Pancreas (tissue), 10 donors: ENCODE measurements at places on chromosomes 6 and 20. TPM values are rescaled to one million over a fixed set of nuclear protein-coding genes. Genes with fewer than 3 reads are reported as not detected.

DNA sequence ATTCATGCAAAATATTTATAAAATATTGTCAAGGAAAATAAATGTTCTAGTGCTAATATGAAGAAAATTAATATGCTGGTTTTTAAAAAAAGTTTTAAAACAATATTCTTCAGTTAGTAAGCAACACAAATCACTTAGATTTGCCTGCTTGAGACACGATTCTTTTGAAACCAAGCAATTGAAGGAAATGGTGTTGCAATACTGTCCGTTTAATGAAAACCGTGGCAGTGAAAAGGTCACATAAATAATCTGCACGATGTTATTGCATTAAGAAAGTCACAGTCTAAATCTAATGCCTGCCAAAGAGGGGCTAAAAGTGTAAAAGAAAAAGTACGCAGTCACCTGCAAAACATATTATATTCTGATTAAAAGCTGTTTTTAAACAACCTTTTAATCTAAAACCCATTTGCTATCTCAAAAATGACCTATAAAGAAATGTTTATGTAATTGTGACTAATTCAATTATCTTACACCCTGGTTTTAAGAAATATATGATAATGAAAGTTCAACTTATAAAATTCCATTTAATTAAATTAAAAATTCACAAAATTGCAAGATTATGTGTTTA lies 143.0 kb downstream of the GMDS start:
- no peak for DNase-seq

DNA sequence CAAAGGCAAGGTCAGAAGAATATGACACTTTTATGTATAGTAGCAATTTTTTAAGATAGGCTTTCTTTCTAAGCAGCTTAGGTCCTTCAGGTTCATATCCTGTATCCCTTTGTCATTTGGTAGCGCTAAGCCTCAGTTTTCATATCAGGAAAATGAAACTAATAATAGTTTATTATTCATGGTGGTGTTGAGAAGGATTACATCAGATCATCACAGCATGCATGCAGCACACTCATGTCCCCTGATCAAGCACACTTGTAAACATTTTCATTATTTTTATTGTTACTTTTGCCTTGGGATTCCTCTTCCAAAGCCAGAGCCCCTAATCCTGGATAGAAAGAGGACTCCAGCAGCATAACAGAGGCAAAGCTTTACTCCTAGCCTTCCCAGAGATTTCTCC lies 70.2 kb upstream of the ADGRF1 start:
- DNase-seq, result no peak

DNA sequence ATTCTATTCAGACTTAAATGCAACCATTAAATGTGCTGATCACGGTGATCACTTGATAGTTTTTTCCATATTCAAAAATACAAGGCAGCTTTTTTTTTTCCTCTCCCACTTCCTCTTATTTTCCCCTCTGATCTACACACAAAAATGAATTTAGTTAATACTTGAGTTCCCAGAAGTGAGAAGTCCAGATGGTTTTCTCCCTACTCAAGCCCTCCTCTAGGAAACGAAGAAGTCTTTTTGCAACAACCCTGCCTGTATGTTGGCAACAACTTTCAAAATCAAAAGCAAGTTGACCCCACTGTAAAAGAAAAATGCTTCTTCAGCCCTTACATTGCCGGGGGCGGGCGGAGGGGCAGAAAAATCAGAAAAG lies 24.3 kb downstream of the ARHGAP18 start:
- DNase-seq, result no peak

GMPR gene
- total RNA-seq, result 5.5 TPM

- DNase-seq, result no peak
Measured at GRCh38 chr6:162109480-162110050, 618.0 kb downstream of the PRKN start.

ZC3H12D gene
- 1.1 TPM for total RNA-seq

DNA sequence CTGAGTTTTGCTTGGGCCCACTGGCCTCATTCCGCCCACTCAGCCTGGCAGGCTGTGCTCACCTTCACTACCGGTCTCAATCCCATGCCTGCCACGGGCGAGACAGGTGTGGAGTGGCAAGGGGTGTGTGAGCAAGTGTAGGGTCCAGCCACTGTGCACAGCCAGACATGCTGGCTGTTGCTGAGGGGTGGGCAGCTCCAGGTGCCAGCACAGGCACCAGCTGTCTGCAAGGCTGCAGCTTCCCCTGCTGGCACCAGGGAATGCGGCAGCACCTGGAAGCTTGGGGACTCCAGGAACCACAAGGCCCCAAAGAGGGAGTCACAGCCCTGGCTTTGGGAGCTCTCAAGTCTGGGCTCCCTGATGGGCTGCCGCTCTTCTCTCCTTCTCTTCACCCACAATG lies 372.7 kb downstream of the CBLN4 start:
- DNase-seq, result peak; percentile 38

DNA sequence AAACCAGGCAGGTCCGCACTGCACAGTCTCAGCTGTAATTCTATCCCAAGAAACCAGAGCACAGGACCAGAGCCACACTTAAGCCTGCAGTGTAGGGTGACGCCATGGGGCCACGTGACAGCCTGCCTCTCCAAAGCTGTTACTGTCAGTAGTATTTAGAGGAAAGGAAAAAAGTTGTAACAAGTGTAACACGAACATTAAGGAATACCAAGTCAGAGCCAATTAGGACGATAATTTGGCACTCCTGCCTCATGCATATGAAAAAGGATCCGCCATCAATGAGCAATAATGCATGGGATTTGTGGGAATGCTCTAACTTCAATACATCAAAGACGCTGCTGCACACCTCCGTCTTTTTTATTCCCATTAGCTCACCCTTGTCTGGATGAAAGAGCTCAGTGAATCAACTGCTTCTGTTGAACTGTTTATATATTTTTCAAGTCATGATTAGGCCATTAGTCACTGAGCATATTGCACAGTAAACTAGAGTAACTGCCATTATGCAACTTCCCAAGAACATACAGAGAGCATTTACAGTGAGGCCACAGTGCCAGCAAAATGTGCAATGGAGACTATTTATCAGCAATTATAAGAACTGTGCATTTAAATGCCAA lies 79.9 kb downstream of the ATXN1 start:
- DNase-seq, result no peak

BTNL2 gene
- not detected for total RNA-seq

DNA sequence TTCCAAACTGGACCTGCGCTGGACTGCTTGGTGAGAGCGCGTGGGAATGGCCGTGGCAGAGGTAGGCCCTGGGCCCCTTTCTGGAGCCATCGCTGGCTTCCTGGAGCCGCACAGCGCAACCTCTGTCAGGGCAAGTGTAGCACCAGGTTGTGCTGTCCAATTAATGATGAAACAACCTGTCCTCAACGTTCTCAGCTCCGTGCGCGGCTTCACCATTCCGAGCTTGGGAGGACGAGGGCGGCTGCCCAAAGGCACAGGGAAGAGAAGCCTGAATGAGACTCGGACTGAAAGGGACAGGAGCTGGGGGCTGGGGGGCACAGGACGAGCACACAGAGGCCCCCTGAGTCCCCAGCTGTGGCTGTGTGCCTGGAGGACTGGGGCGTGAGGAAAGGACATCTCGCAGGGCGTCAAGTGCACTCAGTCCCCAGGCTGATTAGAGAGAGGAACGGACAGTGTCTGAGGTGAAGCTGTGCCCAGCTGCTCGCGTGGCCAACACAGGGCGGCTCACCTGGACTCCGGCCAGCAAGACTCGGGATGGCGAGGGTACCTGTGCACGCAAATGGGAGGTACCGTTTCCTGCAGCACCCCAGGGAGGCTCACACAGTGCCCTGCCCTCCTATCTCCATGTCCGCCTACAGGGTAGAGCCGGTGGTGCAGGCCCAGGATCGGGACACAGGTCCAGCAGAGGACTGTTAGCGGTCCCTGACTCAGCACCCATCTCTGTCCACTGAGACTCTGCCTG lies 403.3 kb downstream of the TAF4 start:
- DNase-seq, result no peak

NOX3 gene
- total RNA-seq, result not detected

- no peak for DNase-seq
Measured at GRCh38 chr20:47929368-47930115, 144.3 kb upstream of the SULF2 start.

GRCh38 chr6:20905377-20905776 lies 371.1 kb downstream of the CDKAL1 start:
- no peak for DNase-seq

GRCh38 chr20:9407805-9408421 lies 106.5 kb upstream of the LAMP5 start:
- no peak for DNase-seq

- DNase-seq, result no peak
Measured at GRCh38 chr20:43975096-43975768, 60.6 kb downstream of the TOX2 start.

- DNase-seq, result no peak
Measured at GRCh38 chr6:146905181-146905704, 299.0 kb upstream of the STXBP5 start.

CAGE1 gene
- not detected for total RNA-seq

GRCh38 chr6:167571550-167571949 lies 246.7 kb downstream of the TTLL2 start:
- no peak for DNase-seq

DNA sequence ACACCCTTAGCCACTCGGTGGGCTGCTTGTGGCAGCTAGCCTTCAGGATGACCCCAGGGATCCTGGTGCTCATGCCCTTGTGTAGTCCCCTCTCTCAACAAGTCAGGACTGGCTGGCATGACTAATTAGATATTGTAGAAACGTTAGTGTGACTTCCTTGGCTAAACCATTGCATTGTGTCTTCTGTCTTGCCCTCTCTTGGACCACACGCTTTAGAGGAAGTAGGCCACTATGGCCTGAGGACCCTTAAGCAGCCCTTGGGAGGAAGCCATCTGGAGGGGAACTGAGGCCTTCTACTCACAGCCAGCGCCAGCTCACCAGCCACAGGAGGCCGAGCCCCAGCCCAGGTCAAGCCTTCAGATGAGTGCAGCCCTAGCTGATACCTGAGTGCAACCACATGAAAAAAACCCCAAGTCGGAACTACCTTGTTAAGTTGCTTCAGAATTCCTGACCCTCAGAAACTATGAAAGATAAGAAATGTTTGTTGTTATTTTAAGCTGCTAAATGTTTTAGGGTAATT lies 10.1 kb downstream of the ANGPT4 start:
- no peak for DNase-seq

GRCh38 chr6:81838724-81839426 lies 86.4 kb upstream of the TENT5A start:
- no peak for DNase-seq

GRCh38 chr20:49593466-49594142 lies 25.7 kb upstream of the PTGIS start:
- DNase-seq, result no peak

DNA sequence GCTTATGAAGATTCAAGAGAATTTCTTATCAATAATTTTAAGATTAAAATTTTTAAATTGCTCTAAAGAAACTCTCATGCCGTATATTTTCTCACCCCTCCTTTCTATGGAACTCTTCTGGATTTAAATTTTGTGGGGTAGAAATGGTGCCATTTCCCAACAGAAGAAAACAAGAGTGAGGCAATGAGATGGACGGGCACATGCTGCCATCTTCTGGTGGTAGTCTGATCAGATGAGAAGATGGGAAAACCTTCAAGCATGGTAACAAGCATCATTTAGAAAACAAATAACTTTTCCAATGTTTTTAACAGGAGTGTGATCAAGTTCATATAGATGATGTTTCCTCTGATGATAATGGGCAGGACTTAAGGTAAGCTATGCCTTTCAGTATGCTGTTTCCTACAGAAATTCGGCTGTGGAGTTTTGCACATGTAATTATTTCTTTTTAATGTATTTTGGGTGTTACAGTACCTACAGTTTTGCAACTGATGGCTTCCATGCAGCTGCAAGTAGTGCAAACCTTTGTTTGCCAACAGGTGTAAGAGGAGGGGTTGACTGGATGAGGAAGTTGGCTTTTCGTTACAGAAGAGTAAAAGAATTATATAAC lies 271.4 kb downstream of the EYA4 start:
- peak; percentile 14 for DNase-seq

- DNase-seq, result no peak
Measured at GRCh38 chr6:121142093-121142492, 192.2 kb downstream of the TBC1D32 start.

SLC22A7 gene
- total RNA-seq, result not detected

DNA sequence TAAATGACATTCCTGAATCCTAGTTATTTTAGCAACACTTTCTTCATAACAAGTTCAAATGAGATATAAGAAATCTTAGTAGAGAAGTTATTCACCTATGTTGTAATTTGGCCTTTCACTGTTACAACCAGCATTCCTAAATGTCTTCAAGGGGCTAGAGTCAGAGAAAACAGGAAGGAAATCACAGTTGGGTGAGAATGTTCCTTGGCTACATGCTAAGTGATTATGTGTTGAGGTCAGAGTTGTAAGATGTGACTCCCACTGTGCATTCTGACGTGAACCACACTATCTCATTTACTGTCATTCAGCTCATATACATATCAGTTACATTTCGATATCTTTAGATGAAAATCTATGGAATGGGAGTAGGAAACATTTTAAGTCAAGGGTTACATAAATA lies 51.0 kb upstream of the MLIP start:
- DNase-seq, result no peak

SLC32A1 gene
- not detected for total RNA-seq

- DNase-seq, result no peak
Measured at GRCh38 chr6:82750556-82750955, 315.1 kb downstream of the UBE3D start.

GRCh38 chr20:21017528-21018085 lies 88.6 kb downstream of the LINC00237 start:
- DNase-seq, result no peak

GRCh38 chr6:41966961-41967311 lies 25.3 kb upstream of the CCND3 start:
- DNase-seq, result no peak

ABHD16B gene
- not detected for total RNA-seq

DNA sequence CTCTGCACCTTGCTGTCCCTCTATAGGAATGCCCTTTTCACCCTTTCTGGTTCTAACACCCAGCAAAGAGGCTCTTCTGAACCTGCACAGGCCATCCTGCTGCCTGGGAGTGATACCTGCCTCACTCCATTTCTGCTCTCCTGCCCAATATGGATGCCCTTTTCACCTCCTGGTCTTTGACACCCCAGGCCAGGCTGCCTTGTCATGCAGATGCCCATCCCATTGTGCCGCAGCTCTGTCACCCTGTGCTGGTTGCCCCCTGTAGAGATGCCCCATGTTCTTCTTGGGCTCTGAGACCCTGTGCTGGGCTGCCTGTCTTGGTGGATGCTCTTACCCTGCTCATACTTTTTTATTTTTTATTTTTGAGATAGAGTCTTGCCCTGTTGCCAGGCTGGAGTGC lies 95.3 kb downstream of the CDKAL1 start:
- DNase-seq, result no peak
